ENCODE measurements at places on chromosomes 12 and 14. TPM values are rescaled to one million over a fixed set of nuclear protein-coding genes. Genes with fewer than 3 reads are reported as not detected.

DNA sequence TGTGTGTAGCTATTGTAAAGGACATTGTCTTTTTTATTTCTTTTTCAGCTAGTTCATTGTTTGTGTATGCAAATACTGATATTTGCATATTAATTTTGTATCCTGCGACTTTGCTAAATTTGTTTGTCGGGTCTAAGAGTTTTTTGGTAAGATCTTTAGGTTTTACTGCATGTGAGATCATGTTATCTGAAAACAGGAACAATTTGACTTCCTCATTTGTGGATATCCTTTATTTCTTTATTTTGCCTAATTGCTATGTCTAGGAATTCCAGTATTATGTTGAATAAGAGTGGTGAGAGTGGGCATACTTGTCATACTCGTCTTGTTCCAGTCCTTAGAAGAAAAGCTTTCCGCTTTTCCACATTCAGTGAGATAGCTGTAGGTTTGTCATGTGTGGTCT lies 28.8 kb downstream of the SIX4 start:
- DNase-seq = no peak

DNA sequence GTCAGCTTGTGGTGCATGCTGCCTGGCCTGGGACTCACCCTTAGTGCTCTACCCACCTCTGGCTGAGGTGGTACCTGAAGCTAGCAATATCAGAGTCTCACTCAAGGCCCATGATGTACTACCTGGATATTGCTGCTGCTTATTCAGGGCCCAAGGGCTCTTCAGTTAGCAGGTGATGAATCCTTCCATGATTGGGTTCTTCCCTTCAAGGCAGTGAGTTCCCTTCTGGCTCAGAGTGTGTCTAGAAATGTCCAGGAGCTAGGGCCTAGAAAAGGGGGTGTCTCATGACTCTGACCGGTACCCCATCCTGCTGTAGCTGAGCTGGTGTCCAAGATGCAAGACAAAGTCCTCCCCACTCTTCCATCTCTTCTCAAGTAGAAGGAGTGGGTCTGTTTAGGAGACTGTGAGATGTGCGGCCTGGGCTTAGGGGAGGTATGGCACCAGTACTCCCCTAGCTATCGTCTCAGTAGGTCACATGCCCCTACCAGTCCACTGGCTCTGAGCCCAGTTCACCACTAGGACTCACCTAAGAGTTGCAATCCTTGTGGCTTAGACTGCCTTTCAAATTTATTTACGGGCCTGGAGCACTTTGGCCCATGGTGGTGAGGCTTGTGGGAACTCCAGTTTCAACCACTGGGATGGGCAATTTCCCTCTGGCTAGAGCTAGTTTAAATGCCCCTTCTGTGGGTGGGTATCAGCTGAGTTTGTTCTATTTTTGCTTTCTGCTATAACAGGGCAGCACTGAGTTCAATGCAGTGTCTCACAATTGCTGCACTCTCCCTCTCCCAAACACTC lies 12.2 kb downstream of the PRORP start:
- DNase-seq = no peak

GRCh38 chr12:52519826-52520662 lies at the start of gene KRT5:
Gene KRT5 (minus strand): TSS chr12:52520394. CDS start chr12:52520296, 98 bp downstream.
- no peak for DNase-seq

Gene OR4N2
- total RNA-seq = not detected

Gene ZC2HC1C
- total RNA-seq = 5.9 TPM

Gene CLSTN3
- 42.0 TPM for total RNA-seq

DNA sequence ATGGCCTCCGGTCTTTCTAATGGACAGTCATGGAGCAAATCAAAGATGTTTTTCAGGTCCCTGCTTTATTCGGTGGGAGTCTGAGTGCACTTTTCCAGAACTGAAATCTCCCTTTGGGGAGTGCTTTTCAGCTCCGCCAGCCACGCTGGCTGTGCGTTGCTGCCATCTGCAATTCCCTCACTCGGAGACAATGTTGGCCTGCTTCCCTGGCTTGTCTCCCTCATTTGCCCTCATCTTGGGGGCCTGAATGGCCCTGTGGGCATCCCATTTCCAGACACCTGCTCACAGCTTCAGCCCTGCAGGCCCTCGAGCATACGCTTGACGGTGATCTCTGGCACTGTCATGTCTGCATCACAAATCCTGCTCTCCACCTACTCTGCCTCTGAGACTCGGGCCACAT lies 103.8 kb downstream of the CCDC92 start:
- DNase-seq = no peak

DNA sequence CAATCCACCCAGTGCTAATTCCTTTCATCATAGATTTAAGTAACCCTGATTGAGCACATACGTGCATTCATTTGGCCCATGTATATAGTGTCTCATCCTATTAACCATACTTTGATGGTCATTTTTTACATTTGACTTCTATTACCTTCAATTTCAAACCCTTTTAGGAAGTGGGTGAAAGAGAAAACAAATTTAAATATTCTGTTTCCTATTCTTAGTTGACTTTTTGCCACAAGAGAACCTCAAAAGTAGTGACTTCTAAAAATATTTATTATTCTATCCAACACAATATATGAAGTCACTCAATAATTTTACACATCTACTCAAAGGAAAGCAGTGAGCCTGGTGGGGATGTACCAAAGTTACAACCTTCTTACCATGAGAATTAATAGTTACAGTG lies 164.9 kb downstream of the CEP128 start:
- DNase-seq = no peak

DNA sequence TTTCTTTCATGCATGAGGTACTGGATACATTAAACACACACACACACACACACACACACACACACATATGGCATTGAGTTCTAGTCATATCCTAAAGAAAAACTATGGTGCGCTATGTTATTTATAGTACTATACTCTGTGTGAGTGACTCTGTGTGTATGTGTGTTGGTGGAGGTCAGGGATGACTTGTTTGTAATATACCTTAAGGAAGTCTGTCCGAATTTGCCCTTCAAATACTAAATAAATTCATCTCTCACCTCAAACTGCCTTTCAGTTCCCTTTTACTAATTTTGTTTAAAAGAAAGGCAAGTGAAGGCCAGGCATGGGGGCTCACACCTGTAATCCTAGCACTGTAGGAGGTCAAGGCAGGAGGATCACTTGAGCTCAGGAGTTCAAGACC lies 2.1 kb upstream of the AKAP5 start:
- no peak for DNase-seq

Gene FSCB
- not detected for total RNA-seq

- DNase-seq = no peak
These were observed 105.3 kb downstream of the TGFB3 start for GRCh38 chr14:75876530-75876929.

DNA sequence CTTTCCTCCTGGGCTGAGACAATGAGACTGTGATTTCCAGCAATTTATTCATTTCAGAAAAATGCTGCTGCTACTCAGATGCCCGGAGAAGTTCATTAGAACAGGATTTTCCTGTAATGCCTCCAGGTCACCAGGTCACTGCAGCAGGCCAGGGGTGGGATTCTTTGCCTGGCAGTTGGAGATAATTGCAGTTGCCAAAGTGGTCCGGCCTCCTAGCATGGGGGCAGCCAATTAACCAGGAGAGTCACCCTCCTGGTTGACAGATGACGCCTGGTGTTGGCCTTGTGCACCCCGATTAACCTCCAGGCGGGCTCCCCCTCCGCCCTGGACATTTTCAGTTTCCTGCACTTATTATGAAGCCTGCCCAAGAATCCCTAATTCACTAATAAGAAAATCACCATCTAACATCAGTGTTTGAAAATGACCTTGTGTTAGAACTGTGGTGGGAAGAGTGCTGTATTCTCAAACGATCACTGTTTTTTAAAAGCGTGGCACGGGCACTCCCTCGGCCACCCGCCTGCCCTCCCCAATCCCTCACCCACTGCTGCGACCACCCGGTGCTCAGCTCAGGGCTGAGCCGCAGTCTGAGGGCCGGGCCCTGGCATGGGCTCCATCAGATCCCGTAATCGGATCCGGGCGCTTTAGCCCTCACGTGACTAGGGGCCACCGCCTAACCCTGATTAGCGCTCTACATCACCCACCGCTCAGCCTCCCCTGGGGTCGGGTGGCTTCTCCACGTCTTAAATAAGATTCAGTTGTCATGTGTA lies 12.9 kb downstream of the RIMBP2 start:
- no peak for DNase-seq

GRCh38 chr14:93332397-93332852 lies 411 bp downstream of the BTBD7 start:
- no peak for DNase-seq

Gene IAPP
- total RNA-seq = not detected

DNA sequence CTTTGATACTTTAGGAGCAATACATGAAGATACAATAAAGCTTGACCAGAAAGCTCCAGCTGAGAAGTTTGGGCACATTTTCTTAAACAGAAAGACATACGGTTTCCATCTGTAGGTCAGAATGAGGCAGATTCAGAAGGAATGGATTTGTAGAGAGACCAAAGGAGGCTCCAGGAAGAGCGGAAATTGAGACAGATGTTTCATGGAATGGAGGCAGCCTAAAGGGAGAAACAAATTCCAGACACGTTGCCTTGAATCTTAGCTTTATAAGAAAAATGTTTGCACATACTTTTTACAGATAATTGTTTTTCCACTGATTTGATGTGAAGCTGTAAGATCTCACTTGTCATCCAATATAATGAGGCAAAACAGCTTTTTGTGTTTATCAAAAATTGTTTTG lies 24.8 kb downstream of the EPYC start:
- no peak for DNase-seq

- no peak for DNase-seq
These were observed 271.1 kb upstream of the G2E3 start for GRCh38 chr14:30287579-30288445.

Gene KRT83
- 10.3 TPM for total RNA-seq

Gene SLC4A8
- total RNA-seq = not detected

Gene TSPAN19
- not detected for total RNA-seq

- DNase-seq = peak; percentile 90
These were observed 79.3 kb downstream of the SSPN start for GRCh38 chr12:26274441-26275312.

Gene SAMD15
- total RNA-seq = not detected

- no peak for DNase-seq
These were observed 75.3 kb upstream of the OR4E1 start for GRCh38 chr14:21748869-21749303.

Gene GALNT16
- 4.6 TPM for total RNA-seq

DNA sequence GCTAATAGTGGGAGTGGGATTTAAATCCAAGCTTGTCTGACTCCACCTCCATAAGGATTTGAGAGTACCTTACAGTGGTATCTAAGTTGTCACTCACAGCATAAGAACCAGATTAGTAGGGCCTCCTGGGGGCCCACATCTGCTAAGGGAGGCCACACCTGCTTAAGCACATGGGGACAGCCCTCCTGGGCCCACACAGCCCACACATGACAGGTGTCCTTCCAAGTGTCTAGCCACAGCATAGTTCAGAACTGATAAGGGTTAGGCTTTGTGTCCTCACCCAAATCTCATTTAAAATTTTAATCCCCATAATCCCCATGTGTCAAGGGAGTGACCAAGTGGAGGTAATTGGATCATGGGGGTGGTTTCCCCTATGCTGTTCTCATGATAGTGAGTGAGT lies 186.0 kb upstream of the HMGA2 start:
- DNase-seq = no peak

- no peak for DNase-seq
These were observed 186.8 kb upstream of the PRICKLE1 start for GRCh38 chr12:42776396-42776795.

Gene DDN
- total RNA-seq = not detected

DNA sequence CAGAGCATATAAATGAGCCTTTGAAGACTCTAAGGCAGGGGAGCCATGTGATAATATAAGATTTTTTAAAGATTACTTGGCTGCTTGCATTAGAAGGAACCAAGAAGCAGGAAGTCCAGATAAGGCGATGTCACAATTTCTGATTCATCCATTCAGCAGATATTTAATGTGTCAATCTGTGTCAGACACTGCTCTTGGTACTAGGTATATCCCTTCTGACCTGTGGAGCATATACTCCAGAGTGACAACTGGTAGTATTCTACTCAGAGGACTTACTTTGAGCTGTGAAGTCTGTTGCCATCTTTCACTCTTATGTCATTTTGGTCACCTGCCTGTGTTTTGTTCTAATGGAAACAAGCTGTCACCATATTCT lies 10.7 kb downstream of the EID3 start:
- DNase-seq = no peak

- no peak for DNase-seq
These were observed 407.6 kb downstream of the LRFN5 start for GRCh38 chr14:42014301-42014700.

DNA sequence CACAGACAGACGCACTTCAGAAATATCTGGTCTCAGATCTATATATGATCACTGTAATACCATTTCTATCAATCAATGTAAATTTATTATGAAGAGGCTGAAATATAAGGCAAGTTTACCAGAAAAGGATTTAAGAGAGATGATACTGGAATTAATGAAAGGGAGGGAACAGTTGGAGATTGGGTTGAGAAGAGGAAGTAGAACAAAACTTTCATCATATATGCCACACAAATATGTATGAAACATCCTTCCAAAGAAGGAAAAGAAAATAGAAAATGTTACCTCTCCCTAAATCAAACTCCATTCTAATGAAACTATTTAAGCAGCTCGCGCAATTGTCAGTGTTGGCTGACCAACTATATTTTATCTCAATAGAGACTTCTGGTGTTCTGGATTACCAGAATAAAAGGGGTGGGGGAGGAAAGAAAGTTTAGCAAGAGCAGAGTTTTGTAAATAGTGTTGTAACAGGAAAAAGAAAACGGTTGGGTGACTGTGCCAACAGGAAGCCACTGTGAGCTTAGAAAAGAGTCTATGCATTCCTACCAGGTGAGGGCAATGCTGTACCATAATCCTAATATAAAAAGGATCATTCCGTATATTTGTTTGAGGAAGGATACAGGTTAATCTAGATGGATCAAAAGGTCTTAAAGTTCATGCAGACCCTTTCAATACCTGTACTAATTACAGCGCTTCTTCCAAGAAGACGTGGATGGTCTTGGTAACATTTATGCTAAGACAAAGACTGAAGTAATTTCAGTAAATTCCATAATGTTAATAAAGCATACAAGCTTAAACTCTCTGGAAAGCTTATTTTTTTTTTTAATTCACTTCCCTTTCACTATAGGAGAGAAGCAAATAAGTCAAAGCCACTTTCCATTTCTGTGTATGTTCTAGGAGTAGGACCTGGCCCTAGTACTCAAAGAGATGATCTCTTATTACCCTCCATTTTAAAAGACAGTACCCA lies 14.5 kb upstream of the LLPH start:
- no peak for DNase-seq

Gene CISTR
- total RNA-seq = not detected

DNA sequence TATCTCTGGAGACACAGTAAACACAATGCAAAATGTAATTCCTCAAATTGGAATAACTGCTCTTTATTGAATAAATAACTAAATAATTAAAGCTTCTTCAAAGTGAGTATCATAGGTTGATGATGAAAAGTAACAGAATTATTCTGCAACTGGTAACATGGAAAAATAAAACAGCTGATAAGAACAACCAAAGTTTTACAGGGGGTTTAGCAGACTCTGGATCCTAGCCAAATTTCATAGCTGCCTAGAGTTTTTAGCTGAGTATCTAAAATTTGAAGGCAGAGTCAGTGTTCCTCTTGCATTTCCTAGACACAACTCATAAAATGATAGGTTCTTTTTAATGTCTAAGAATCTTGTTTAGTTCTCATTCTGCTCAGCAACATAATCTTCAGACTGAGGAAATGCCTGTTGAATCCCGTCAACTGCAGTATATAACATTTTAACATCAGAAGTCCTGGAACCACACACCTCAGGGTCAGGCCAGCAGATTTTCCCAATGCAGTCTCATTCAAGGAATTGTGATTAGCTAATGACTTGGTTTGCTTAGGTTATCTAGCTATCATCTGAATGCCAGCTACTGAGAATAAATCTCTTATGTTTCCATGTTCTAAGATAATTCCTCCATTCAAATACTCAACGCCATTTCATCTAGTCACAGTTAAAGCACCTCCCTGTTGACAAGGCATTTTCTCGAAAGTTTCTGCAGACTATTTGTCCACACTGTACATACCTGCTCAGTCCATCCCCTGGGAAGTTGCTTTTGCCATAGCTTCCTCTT lies 411.6 kb downstream of the BCAT1 start:
- DNase-seq = no peak

All from suprapubic skin (tissue), 4 donors.